ENCODE measurements at places on chromosomes 1 and 21.

DNA sequence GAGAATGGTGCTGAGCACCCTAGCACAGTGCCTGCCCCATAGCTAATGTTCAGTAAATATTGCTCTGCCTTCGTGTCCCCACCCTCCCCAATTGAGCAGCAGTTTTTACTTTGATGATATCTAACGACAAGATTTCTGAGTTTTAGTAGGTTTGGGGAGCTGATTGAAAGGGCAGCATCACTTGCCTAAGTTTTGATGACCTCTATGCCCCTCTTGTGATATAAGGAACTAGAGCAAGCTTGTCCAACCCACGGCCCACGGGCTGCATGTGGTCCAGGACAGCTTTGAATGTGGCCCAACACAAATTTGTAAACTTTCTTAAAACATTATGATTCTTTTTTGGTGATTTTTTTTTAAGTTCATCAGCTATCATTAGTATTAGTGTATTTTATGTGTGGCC, 1.6 kb downstream of the CNIH4 start:
- DNase-seq = no peak

DNA sequence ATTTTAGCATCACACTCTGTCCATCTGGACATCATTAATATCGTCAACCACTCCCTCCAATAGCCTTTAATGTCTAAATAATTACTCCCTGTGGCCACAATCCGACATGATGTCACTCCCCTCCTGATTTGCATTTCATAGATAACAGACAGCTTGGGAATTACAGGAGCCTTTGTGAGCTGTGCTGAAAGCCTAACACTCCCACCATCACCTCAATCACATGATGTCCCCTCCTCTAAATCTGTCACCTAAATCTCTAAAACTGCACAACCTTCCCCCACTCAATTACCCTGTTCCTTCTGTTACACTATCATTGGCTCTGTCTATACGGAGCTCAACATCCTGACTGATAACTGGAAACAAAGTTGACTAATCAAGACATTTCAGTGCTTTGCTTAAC, 14.3 kb downstream of the NHLH2 start:
- DNase-seq = peak; percentile 97

- DNase-seq = no peak
Measured at GRCh38 chr1:213720032-213720431, 267.7 kb upstream of the PROX1 start.

GRCh38 chr1:91122106-91122717, 100.4 kb upstream of the ZNF644 start:
- no peak for DNase-seq

- no peak for DNase-seq
Measured at GRCh38 chr1:207719234-207719633, 32.6 kb upstream of the CD46 start.

- DNase-seq = peak; percentile 69
Measured at GRCh38 chr1:65235867-65236805, 73.2 kb upstream of the DNAJC6 start.

GRCh38 chr1:94919241-94920030, 7.5 kb downstream of the CNN3 start:
- no peak for DNase-seq

DNA sequence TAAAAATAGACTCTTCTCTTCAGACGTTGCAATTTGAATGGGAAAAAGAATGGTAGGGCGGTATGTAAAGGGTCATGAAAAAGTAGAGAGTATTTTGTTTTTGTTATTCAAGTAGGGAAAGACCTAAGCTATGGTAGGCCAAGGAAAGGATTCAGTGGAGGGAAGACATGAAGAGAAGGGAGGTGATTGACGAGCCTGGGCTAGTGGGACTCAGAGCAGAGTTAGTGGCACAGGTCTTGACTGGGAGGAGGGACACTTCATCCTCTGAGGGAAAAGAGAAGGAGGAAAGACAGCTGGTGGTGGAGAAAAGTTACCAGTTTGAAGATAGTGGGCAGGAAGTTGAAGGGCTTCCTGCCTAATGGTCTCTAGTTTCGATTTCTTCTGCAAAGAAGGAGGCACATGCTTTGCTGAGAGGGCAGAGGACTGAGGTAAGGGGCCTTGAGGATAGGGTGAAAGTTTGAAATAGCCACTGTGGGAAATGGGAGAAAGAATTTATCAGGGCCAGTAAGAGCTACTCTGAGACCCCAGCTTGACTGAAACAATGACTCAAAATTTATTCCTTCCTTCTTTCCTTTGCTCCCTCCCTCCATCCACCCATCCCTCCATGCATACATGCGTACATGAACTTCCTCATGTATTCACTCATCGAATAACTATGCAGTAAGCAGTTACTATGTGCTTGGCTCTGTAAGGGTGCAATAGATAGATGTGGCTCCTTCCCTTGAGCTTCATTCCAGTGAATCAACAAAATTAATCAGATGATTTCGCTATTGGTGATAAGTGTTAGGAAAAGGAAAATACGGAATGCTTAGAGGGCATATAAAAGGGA, 4.2 kb downstream of the CD48 start:
- DNase-seq = no peak

- DNase-seq = no peak
Measured at GRCh38 chr1:245306020-245306419, 151.2 kb downstream of the KIF26B start.

DNA sequence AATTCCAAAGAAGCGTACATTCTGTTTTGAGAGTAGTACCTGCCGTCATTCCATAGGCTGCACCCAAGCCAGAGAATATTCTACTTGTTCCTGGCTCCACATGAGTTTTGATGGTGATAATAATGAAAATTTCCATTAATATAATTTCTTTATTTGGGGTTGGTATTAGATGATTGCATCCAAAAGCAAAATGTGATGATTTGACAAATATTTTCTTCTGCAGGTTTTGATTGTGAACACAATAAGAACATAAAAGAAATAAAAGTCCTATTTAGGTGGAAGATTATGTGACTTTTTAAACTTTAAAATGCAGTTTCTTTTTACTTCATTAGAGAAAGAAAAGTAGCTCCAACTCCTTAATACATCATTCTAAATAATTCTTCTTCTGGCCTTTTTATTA, 284.8 kb upstream of the FMN2 start:
- no peak for DNase-seq

DNA sequence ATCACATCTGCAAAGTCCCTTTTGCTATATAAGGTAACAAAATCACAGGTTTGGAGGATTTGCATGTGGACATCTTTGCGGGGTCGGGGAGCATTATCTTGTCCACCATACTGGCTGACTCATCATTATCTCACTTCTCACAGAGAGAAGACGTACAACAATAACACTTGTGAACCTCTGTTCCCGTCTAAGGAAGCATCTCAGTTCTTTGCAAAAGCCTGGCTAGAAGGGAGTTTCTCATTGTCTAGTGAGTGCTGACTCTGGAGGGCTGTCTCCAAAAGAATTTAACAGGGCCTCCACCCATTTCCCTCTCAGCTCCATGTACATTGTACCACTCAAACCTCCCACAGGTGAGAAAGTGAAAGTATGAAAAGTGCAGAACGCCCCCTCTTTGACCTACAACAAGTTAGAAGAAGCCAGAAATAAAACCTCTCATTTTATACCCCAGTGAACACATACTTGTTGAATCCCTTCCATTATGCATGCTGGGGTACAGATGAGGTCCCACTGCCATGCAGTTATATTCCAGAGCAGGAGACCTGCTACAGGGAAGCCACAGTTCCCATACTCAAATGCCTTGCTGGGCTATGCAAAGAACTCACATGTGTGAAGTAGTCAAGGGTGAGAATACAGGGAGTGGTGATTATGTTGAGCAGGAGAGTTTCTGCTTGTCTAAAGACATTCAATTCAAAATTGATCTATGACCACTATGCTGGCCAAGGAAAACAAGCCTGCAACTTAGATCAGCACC, 121.7 kb upstream of the PRDX6 start:
- no peak for DNase-seq

DNA sequence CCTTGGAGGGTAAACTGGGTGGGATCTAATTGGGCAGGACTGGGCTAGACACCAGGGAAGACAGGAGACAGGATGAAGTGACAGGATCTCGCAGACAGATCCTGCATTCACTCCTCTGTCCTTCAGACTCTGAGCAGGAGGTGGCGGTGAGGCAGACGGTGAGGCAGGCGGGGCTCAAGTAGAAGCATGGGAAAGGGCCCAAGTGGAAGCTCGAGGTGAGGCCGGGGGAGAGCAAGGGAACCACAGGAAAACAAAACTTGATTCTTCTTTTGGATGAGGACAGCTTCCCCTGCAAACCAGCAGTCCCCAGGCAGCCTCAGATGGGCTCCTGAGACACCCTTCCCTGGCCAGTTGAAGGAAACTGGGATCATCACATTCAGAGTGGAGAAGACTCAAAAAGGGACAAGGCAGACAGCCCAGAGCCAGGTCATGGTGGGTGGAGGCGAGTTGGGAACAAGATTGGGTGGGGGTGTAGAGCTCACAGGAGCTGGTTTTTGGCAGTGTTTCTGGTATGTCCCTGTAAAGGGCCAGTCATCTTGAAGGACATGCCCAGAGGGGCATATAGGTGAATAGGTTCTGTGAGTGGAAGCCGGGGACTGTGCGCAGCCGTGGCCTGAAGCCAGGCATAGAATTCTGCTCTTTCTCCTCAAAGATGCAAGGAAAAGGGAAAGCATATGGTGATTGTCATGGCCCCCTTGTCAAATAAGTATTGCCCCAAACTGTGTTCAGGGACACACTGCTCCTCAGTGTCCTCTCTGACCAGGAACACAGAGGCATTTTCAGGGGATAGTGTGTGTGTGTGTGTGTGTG, 18.0 kb downstream of the INKA2 start:
- DNase-seq = no peak

GRCh38 chr1:51906306-51907078, 28.0 kb upstream of the NRDC start:
- no peak for DNase-seq

DNA sequence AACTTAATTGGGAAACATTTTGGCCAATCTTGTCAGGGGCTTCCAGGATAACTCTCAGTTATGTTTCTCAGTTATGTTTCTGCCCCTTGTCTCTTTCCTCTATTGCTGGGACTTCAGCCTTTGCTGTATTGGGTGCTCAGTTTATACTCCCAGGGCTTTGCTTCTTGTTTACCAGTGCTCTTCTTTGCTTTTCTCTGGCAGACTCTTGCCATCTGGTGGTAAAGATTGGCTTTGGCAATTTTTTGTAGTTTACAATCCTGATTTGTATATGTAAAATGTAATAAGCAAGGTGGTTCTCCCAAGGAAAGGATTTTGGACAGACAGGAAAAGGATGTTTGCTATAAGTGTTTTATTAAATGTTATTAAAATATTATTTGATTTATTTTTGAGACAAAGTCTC, 37.9 kb downstream of the FABP3 start:
- DNase-seq = peak; percentile 41

GRCh38 chr1:94468708-94469107, 50.5 kb downstream of the ABCD3 start:
- no peak for DNase-seq

DNA sequence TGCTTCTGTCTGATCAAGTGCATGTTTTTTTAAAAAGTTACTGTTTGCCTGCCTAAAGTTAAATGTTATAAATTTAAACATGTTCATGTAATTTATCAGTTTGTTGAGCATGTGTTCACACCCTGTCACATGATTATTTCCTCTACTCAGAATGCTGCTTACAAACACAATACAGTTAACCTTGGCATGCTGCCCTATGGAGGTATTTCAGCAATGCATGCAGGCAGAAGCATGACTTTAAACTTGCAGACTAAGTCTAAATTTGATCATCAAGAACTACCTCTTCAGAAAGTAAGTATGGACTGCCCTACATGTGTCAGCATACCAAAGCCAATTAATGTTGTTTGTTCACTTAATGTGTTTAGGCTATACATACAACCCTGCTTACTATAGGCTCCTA, 161.6 kb downstream of the LRRC40 start:
- DNase-seq = no peak

GRCh38 chr1:206589206-206589605, 23.1 kb downstream of the EIF2D start:
- DNase-seq = no peak

DNA sequence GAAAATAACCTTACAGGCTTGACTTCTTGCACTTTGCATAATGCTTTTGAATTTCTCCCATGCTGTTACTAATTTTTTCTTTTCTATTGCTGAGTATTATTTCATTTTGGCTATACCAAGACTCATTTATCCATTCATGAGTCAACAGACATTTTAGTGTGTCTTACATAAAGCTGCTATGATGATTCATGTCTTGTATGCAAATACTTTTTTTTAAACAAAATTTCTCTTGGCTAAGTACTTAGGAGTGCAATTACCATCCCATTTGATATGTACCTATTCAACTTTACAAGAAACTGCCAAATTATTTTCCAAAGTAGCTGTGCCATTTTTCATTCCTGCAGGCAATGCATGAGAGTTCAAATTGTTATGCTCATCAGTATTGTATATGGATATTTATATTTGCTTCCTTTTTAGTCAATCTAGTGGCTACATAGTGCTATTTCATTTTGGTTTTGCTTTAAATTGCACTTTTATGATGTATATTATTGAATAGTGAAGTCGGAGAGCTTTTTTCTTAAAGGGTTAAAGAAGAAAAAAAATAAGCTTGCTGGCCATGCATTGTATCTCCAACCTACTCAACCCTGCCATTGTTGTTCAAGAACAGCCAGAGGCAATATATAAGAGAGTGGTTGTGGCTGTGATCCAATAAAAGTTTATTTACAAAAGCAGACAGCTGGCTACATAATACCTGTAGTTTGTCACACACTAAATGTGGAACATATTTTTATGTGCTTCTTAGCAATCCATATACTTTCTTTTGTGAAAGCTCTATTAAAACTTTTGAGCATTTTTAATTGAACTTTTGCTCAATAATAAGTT, 862.8 kb downstream of the KCNT2 start:
- no peak for DNase-seq

- no peak for DNase-seq
Measured at GRCh38 chr21:29640080-29640508, 299.7 kb downstream of the GRIK1 start.

DNA sequence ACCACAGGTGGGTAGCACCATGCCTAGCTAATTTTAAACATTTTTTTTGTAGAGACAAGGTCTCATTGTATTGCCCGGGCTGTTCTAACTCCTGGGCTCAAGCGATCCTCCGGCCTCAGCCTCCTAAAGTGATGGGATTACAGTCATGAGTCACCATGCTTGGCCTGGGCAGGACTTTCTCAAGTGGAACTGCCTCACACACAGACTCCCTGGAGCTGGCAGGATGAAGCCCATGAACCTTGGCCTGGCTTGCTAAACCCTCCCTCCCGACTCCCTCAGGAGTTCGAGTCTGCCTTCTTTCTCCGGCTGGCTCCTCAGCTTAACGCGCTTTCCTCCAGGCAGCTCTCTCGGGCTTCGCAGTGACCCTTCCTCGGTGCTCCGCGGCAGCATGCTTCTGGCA, 7.7 kb upstream of the ECE1 start:
- no peak for DNase-seq

- DNase-seq = no peak
Measured at GRCh38 chr1:173117761-173118160, 67.0 kb upstream of the TNFSF18 start.

GRCh38 chr1:217369271-217369981, 261.5 kb downstream of the GPATCH2 start:
- DNase-seq = no peak

Data from NCI-H1694 treated with DMSO at 0.1 percent for 48 hours (cell line).